ENCODE measurements at places on chromosomes 4 and X.

DNA sequence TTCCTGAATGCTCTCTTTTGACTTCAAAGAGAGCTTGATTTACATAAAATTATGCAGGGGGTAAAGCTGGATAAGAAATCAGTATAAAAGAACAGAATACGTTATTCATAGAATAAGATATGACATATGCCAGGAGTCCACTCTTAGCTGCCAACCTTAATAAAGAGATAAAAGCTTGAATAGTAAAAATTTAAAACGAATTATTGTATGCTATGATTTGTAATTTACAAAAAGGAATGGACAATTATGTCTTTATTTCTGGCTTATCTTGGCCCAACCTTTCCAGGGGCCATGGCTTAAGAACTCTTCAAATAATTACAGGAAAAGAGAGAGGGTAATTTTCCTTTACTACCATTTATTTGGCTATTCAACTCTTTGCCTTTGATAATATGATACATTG lies 192.2 kb upstream of the ITM2A start:
- no peak for DNase-seq

- DNase-seq, result no peak
Measured at GRCh38 chrX:32448320-32448719, 763.0 kb downstream of the DMD start.

- no peak for DNase-seq
Measured at GRCh38 chrX:68669871-68670270, 22.4 kb downstream of the STARD8 start.

- no peak for DNase-seq
Measured at GRCh38 chr4:150561143-150561737, 20.7 kb upstream of the MAB21L2 start.

GRCh38 chr4:87851953-87852352 lies 19.2 kb downstream of the MEPE start:
- no peak for DNase-seq

Measured in left ventricle myocardium inferior (tissue), 1 donor.